HCT116 (cell line): ENCODE measurements at places on chromosomes 12 and 14.

- DNase-seq: no peak
Measured at GRCh38 chr14:35959835-35960234, 133.7 kb downstream of the BRMS1L start.

GRCh38 chr12:71710276-71711125, 24.6 kb downstream of the TMEM19 start:
- peak; percentile 92 for DNase-seq

- no peak for DNase-seq
Measured at GRCh38 chr12:9928607-9929006, 3.6 kb downstream of the CLEC2A start.

DNA sequence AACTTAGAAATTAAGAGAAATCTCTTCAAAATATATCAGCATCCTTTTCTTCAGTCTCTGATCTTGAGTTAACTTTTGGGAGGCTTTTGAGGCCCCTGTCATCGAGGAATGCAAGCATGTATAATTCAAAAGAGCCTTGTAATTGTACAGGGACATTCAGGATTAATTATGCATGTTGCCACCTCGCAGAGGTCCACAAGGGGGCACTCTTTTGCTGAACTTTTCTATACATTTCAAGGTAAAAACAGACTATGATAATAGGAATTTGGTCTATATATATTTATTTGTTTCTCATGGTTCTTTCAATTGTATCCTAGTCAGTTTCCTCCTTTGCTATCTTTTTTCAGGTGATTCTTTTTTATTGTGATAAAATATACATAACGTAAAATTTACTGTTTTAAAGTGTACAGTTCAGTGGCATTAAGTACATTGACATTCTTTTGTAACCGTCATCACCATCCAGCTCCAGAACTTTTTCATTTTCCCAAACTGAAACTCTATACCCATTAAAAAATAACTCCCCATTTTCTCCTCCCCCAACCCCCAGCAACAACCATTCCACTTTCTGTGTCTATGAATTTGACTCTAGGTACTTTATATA, 47.0 kb upstream of the SLC2A13 start:
- DNase-seq: peak; percentile 24

DNA sequence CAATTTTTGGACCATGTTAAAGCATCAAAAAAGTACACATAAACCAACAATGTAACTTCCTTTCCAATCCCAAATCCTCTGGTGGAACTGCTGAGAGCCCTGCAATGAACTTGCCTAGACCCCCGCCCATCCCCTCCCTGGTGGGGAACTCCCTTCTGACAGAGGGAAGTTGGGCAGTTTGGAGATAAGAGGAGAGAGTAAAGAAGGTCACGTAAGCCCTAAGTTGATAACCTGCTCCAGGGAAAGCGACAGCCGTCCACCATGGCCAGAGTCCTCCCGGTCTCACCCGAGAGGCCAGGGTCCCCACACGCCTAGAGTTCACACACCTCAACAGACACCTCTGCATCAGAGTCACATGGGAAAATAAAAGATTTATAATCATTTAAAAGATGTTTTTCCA, 138.7 kb downstream of the EGLN3 start:
- DNase-seq: no peak

DNA sequence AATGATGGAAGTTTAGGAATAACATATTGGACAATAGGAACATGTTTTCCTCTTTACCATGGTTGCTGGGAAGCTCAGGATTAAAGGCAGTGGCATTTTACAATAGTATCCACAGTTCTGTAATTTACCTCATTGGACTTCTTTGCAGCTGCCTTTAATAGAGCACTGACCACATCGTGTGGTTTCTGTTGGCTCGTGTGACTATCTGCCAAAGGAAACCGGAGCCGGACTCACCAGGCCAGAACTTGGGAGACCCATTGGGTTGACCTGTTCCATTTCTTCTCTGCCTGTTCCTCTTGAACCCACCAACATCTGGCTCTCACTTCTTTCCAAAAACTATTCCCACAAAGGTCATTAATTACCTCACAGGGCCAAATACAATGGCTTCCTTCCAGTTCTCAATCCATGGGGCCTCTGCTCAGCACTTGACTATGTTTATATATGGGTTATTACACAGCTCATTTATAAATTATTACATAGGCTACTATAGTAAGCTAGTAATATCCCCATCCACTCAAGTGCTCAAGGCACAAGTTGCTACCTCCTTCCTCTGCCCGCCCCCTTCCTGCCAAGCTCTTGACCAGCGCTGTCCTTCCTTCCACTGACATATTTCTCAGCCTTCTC, 121.5 kb upstream of the VASH1 start:
- no peak for DNase-seq

GRCh38 chr12:57451233-57451778, 3.8 kb upstream of the INHBE start:
- DNase-seq: no peak

- DNase-seq: no peak
Measured at GRCh38 chr12:96099986-96100385, 64.6 kb upstream of the LTA4H start.

DNA sequence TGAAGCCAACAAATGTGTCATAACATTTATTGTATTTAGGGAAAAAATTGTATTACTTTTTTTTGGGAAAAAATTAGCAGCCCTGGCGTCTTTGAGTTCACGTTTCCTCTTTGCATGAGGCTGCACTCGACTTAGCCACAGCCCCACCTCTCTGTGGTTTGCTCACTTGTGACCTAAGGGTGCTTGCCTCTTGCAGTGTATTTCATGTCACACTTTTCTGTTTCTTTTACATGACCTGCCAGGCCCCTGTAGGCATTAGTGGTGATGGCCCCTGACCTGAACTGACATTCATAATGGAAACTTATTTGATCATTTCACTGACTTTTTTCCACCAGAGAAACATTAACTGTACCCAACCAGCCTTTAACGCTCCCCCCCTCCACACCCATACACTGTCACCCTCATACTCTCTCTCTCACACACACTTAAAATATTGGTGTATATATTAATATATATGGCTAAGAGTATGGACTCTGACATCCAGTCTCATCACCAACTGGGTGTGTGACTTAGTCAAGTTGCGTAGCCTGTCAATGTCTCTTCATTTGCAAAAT, 122.9 kb downstream of the PRKCH start:
- no peak for DNase-seq

GRCh38 chr14:68369281-68370056, 423.4 kb downstream of the ZFP36L1 start:
- DNase-seq: no peak

DNA sequence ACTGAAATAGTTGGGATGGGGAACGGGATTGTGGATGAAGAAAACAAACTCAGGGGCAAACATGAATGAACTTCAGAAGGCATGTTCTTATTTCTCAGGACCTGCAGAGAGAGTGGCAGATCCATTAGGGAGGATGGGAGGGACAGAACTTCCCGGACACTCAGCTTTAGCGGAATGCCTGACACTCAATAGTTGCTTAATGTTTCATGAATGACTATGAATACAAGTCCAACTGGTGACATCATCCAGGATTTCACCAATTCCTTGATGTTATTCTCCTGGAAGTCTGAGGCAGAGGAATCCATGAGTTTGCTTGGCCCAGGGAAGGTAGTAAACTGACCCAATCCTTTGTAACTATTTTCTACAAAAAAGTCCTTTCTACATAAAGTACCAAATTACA, 37.8 kb upstream of the LRRC10 start:
- no peak for DNase-seq

- DNase-seq: no peak
Measured at GRCh38 chr14:102479777-102480176, 29.8 kb downstream of the ANKRD9 start.

GRCh38 chr12:61739925-61740324, 520.3 kb upstream of the USP15 start:
- DNase-seq: no peak

DNA sequence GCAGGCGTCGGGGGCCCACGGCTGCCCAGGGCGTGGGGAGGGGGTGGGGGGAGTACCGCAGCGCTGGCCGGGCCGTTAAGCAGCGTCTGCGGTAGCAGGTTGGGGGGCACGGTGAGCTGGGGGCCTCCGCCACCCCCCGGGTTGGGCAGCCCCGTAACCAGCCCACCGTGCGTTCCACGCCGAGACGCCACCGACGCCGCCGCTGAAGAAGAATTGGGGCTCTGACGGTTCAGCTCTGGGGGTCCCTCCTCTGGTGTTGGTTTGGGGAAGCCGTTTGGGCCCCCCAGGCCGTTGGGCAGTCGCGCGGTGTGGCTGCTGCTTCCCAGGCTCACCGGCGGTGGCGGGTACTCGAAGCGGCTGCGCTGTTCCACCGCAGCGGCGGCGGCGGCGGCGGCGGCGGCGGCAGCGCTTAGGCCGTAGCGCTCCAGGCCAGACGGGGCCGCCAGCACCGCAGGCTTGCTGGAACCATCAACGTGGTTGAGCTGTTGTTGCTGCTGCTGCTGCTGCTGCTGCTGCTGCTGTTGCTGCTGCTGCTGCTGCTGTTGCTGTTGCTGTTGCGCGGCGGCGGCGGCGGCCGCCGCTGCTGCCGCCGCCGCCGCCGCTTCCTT, 1.5 kb downstream of the IRF2BPL start:
- DNase-seq: no peak

DNA sequence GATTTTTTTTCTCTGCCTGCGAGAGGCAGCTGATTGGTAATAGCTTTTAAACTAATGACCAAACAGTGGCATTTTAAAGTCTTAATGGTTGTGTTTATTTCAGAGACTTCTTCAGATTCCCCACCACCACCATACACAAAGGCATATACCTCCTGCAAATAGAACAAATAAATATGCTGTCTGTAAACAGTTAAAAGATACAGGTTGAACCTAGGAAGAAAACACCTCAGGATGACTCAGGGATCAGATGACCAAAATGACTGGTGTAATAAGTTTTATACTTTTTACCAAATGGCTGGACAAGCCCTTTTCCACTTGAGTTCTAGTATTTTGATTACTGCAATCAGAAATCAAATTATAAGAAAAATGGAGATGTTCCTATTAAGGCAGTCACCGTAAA, 364.1 kb downstream of the PAWR start:
- DNase-seq: no peak

DNA sequence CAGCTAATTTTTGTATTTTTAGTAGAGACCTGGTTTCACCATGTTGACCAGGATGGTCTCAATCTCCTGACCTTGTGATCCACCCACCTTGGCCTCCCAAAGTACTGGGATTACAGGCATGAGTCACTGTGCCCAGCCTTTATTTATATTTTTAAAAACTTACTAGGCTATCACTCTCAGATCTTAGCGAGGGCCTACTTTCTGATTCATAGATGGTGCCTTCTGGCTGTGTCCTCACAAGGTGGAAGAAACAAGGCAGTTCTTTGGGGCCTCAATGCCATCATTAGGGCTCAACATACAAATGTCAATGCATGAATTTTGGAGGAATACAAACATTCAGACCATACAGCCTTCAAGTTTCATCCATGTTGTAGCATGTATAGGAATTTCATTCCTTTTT, 2.4 kb upstream of the DGLUCY start:
- DNase-seq: no peak

- no peak for DNase-seq
Measured at GRCh38 chr14:98711453-98711852, 560.5 kb downstream of the BCL11B start.

DNA sequence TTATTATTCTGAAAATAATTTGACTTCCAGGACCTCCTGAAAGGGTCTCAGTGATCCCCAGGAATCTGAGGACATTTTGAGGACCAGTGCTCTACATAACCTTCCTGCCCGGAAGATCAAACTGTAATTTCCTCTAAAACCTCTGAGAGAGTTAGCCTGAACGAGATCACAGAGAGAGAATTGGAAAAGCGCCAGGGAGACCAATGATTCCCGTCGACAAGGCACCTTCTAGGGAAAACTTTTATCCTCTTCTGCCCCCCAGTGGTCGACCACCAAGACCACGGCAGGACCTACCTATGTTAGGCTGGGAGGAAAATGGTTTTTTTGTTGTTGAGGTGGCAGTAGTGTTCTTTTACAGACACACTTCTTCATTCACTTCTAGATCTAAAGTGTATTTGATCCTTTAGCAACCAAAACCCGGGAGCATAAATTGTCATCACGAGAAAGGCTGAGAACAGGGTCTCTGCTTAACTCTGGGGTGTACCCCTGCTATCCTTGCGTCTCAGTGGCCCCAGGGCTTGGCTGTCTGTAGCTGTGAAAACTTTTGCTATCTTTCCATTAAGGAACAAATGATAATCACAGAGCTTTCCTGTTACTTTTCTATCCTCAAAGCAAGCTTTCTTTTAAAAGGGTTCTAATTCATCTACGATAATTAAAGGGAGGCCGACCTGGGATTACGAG, 62.9 kb upstream of the NID2 start:
- DNase-seq: peak; percentile 87
